ENCODE measurements at places on chromosomes 1 and 21. TPM values are rescaled to one million over a fixed set of nuclear protein-coding genes. Genes with fewer than 3 reads are reported as not detected.

Gene MYBPH
- polyA plus RNA-seq: not detected

Gene S100A9
- polyA plus RNA-seq: 297 TPM

Gene CASQ2
- 0.02 TPM for polyA plus RNA-seq

Gene AMY1B
- polyA plus RNA-seq: not detected

Gene MCL1
- polyA plus RNA-seq: 105 TPM

Gene TFF2
- polyA plus RNA-seq: not detected

Gene LGR6
- polyA plus RNA-seq: 0.42 TPM

Measured in keratinocyte (primary cell).